ENCODE measurements at places on chromosomes 3 and 15.

GRCh38 chr15:22231603-22232002 is 151.3 kb downstream of the OR4M2 start:
- no peak for DNase-seq

DNA sequence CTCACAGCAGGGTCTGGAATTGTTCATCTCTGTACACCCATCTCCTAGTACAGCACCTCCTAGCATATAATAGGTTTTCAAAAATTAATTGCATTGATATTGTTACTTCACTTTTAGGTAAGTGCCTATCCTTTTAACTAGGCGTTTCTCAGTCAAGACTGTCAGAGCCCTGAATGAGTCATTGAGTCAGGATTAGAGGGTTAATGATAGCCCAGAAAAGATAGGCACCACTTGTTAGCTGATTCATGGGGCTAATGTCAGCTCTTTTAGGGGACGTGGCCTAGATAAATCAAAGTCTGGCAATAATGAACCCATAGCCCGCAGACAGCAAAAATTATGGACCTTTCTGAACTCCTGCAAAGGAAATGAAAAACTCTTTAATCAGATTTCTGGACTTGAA is 42.9 kb downstream of the TIMP4 start:
- no peak for DNase-seq

DNA sequence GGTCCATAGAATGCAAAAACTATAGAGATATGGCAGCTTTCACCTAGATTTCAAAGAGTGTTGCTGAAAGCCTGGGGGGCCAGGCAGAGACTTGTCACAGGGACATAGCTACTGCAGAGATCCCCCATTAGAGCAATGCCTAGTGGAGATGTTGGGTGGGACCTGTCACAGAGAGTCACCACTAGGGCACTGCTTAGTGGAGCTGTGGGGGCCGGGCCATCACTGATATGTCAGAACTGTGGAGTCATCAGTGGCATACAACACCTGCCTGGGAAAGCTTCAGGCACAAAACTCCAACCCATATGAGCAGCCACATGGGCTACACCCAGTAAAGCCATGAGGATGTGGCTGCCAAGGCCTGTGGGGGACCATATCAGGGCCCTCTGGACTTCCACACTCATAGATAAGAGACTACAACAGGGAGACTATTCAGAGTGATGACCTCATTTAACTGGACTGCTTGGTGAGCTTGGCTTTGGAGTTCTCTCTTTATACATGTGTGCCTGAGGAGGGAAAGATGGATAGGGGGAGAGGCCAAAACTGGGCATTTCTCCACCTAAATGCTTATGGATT is 176.3 kb downstream of the ZNF621 start:
- no peak for DNase-seq

DNA sequence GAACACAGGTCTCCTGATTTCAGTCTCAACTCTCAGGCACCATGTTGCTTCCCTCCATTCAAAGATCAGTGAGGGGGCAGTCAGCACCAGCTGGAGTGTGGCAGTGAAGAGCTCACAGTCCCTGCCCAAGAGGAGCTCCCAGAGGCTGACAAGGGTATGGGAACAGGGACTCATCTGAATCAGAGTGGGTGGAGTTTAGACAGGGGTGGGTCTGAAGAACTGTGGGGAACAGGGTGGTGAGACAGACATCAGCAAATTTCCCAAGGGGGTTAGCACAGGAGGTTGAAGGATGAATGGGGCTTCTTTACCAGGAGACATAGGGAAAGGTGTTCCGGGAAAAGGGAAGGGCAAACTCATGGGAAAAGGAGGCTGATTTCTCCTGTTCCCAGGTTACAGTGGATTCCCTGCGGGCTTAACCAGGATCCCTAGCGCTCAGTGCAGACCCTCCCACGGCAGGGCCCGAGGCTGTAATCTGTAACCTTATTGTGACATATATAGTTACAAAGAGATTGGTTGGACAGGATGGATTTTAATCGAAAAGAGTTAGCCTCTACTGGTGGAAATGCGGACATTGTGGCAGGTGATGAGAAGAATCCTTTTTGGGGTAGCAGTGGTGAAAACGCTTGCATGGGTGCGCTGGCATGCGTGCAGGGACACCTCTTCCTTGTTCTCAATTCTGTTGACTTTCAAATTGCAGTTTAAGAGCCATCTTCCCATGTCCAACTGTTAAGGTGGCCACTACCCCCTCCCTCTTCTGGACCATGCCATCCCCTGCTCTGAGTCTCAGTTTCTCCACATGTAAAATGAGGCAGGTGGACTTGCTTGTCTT is 160.3 kb downstream of the SMAD6 start:
- no peak for DNase-seq

- DNase-seq = no peak
These were observed 9.5 kb downstream of the RPSA start for GRCh38 chr3:39415983-39416382.

- DNase-seq = no peak
These were observed 39.7 kb upstream of the PIK3R4 start for GRCh38 chr3:130786306-130786705.

GRCh38 chr3:13500133-13500885 is 20.2 kb downstream of the HDAC11 start:
- DNase-seq = no peak

- no peak for DNase-seq
These were observed 28.5 kb upstream of the TATDN2 start for GRCh38 chr3:10219737-10220136.

DNA sequence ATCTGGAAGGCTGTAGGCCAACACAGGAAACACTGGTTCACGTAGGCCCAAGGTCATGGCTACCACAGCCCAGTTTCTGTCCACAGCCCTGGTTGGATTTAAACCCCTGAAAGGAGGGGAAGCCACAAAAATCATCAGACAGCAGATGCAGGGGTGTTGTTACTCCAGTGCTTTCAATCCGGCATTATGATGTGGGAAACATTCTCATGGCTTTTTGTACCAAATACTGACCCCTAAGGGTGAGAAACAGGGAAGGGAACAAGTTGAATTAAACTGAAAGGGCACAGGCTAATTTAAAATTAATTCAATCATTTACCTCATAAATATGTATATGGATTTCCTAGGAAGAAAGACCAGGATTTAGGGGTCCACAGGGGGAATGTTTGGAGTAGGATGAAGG is 375.6 kb downstream of the CTNNB1 start:
- no peak for DNase-seq

- no peak for DNase-seq
These were observed 33.1 kb downstream of the RNU5B-1 start for GRCh38 chr15:65337436-65338070.

- DNase-seq = no peak
These were observed 42.1 kb upstream of the EPHB1 start for GRCh38 chr3:134752761-134753461.

DNA sequence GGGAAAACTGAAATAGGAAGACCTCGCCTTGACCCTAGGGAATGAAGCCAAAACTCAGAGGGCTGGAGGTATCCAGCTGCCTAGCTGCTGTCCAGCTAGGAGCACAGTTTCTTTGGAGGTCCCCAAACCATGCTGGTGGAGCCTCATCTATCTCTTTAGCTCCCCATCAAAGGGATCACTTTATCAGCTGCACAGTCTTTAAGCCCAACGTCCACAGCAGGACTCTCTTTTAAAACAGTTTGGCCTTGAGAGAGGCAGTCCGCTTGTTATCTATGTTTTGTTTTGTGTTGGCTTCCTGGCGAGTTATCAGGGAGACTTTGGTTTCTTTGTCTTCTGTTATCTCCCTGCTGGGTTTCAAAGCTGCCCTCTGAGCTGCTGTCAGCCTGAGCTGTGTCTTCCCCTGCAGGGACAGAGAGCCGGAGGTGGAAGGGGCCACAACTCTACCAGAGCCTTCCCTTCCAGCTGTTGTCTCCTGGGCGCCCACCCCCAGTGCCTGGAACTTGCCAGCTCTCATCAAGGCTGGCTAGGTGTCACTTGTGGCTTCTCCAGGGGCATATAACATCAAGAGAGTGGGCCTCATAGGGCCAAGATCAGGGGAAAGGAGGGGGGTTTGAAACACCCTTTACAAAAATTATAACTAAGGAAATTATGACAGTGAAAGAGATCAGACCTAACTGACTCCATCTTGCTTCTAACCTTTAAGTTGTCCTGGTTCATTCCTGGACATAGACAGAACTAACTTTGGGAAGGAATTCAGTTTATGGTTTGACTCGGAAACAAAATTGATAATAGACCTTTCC is 61.4 kb upstream of the C15orf39 start:
- DNase-seq = no peak

GRCh38 chr3:127152684-127153505 is 40.0 kb upstream of the PRR23E start:
- no peak for DNase-seq

- no peak for DNase-seq
These were observed 9.4 kb upstream of the CAV3 start for GRCh38 chr3:8724108-8724752.

GRCh38 chr3:10599444-10599843 is 94.1 kb upstream of the ATP2B2 start:
- no peak for DNase-seq

DNA sequence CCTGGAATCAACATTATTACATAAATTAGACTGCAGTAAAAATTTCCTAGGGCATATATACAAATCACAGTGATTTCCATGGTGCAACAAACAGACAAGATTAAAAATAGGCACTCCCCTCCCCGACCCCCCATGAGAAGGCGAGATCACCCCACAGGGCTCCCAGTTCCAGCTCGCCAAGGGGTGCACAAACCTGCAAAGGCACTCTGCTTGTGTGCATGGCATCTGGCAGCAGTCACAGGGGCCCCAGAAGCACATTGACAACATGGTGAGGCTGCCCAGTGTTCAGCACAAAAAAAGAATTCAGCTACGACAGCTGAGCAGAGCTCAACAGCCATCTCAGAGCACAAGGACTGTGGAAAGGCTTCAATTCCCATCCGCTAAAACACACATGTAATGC is 19.2 kb upstream of the CERS3 start:
- DNase-seq = no peak

- DNase-seq = no peak
These were observed 56.7 kb upstream of the LMOD3 start for GRCh38 chr3:69178838-69179739.

GRCh38 chr15:75104804-75105557 is 81.6 kb downstream of the PPCDC start:
- DNase-seq = peak; percentile 39

- no peak for DNase-seq
These were observed 16.9 kb upstream of the FAM81A start for GRCh38 chr15:59420986-59421618.

GRCh38 chr15:87118435-87118834 is 1038.8 kb downstream of the AGBL1 start:
- DNase-seq = no peak

DNA sequence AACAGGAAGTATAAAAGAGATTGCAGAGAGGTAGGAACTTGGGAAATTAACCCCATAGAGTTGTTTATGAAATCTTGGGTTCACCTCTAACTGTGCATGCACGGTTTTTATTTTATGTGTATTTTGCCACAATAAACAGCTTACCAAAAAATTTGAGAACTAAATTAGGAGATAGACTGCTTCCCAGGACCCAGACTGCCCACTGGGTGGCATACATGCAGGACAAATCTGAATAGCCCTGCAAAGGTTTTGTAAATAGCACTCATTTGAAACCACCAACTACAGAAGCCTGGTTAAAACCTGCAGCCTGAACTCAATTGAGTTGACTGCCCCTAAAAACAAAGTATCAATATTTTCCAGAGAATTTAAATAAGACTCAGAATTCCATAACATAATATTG is 96.4 kb upstream of the SLCO2A1 start:
- DNase-seq = no peak

GRCh38 chr3:48356419-48356818 is 15.6 kb upstream of the FBXW12 start:
- no peak for DNase-seq

- peak; percentile 2 for DNase-seq
These were observed 45.6 kb downstream of the DLEC1 start for GRCh38 chr3:38084334-38085310.

DNA sequence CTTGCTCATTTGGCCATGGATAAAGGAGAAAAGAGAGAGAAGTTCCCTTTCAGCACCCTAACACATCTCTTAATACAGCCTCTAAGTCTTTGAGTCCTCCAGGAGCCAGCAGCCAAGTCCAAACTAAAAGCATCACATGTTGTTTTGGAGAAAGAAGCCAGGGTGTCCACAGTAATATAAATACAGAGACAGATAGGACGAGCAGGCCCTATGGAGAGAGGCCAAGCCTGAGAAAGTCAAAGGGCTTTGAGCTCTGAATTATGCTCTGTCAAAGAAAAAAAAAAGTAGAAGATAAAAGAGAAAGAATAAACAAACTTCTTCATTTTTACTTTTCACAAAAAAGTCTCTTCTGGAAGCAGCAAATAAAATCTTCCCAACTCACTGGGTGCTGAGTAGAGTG is 92.4 kb upstream of the THBS1 start:
- no peak for DNase-seq

- DNase-seq = no peak
These were observed 38.4 kb upstream of the PLXND1 start for GRCh38 chr3:129644836-129645235.

GRCh38 chr15:65292938-65293518 is 2.8 kb upstream of the RNU5A-1 start:
- DNase-seq = no peak

- DNase-seq = no peak
These were observed 100.8 kb downstream of the TPRG1 start for GRCh38 chr3:189272500-189273119.

DNA sequence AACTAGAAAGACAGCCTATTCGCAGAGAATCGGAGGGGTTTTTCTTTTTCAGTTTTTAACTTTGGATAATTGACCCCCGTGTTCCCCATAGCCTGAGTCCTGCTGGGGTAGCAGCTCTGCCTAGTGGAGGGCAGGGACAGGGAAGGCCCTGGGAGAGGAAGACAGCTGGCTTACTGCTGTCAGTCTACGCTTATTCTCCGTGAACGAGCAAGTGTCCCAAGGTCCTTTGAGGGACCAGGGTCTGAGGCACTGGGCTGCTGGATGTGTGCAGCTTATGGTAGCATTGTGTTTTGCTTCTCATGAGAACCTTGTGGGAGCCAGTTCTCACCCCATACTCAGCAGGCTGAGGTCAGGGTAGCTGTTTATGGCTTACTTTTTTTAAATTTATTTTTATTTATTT is 3.0 kb downstream of the LIMD1 start:
- DNase-seq = no peak

DNA sequence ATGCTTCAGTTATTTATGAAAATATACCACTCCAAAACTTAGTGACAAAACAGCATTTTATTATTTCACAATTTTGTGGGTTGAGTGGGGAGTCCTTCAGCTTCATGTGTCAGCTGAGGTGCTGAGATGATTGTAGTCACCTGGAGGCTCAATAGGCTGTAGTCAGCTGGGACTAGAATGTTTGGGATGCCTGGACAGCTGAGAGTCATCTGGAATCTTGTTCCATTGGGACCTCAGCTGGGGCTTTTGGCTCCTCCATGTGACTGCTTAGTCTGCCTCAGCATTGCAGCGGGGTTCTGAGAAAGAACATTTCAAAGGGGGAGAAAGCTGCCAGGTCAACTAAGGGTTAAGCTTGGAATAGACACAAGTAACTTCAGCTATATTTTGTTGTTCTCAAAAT is 13.4 kb downstream of the STT3B start:
- no peak for DNase-seq
